ENCODE measurements at places on chromosomes 1 and 21. TPM values are rescaled to one million over a fixed set of nuclear protein-coding genes. Genes with fewer than 3 reads are reported as not detected.

Gene MROH9
- total RNA-seq = 0.16 TPM

Gene GBP6
- 0.16 TPM for total RNA-seq

Gene CCDC30
- 0.11 TPM for total RNA-seq

Gene SYT2
- total RNA-seq = not detected

DNA sequence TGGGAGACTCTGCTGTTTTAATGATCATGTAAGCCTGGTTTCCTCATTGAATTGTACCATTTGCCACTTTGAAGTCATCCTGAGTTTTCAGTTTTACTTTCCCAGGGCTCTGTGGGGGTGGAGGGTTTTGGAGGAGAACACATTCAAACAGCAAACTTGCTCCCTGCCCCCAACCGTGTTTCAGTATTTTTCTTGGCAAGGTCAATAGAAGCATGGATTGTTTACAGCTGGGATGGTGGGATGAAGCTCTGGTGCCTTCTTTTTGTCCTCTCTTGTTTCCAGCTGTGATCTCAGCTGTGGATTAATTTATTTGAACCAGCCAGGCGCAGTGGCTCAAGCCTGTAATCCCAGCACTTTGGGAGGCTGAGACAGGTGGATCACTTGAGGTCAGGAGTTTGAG lies 54.3 kb upstream of the SERBP1 start:
- peak; percentile 36 for DNase-seq

GRCh38 chr1:33354707-33355316 lies 33.9 kb upstream of the A3GALT2 start:
- DNase-seq = no peak

DNA sequence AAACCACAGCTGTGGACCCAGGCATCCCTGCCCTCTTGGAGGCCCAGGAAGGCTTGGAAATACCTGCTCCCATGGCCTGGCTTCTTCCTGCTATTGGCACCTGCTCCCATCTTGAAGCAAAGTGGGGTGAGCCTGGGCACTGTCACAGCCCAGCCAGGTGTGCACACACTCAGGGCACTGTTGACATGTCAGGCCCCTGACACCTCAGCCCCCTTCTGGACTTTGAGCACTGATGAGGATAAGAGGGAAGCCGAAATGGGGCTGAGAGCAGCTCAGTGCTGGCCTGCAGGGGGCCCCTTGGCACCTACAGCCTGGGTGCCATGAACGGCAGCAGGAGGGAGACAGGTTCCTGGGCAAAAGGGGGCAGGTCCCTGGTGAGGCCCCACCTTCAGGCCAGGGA lies 55.9 kb downstream of the DAB1 start:
- DNase-seq = no peak

DNA sequence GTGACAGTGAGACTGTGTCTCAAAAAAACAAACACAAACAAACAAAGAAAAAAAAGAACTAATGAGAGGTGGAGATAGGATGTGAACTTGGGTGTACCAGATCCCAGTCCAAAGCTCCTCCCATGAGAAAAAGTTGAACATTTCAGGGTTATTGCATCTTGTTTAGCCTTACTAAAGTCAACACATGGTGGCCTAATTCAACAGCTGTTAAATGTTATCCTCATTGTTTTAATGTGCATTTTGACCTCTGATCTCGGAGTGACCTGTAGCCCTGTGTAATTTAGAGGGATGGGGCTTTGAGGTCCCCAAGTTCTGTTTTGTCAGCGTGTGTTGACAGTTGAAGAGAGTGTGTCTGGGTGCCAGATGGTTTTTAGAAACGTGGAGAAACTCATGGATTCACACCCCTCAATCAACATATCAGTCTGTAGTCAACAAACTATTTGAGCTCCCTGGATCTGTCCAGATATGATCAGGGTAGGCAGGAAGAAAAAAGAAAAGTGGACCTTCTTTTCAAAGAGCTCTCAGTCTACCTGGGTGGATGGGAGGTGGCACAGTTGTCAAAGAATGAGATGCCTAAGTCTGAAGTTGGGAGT lies 34.7 kb downstream of the PTPRU start:
- peak; percentile 9 for DNase-seq

DNA sequence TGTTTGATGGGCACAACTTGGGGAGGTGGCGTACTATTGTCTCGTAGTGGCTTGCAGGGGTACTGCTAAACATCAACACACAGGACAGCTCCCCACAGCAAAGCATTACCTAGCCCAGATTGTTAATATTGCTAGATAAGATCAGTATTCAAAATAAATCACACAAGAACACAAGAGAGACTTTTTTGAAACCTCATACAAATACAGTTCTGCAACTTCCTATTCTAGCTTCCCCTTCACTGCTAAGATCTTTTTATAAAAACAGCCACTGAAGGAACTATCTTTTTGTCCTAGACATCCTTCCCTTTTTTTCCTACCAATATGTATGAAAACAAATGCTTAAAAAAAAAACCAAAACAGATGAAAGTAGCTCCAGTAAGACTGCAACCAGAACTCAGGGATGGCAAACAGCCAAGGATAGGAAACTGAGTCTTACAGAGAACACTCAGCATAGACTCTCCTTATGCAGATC lies 137.8 kb upstream of the KRTAP19-8 start:
- no peak for DNase-seq

DNA sequence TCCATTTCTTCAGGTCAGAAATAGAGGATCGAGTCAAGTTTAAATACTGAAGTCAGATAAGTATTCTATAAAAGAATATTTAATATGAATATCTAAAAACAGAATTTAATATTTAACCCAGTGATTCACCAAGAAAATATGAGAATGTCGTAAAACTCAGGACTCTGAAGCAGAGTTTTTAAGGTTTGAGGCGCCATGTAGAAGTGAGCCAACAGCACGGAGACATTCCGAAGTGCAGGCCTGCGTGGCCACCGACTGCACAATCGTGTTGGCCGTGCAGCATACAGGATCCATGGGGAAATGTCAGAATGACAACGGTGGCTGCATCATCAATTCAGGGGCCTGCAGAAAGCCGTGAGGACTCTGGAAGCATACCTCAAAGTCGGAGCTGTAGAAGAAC lies 23.4 kb downstream of the MRAP start:
- DNase-seq = no peak

DNA sequence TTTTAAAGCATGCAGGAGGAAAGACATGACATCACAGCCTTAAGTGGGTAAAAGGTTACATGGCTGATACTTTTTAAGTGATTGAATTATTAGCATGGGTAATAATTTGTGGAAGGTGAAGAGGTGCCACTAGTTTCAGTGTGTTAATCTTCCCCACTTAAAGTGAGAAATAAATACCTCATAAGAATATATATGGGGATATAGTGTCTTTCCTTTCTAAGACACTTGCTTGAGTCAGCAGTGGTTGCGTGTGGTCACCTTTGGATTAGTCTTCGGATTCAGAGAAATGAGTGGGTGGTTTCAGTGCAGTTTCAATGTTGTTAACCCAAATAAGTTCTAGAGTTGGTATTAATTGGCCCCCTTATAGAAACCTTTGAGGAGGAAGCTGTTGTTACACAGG lies 94.1 kb downstream of the ADGRL2 start:
- DNase-seq = no peak

- no peak for DNase-seq
Observed at GRCh38 chr1:237713916-237714315, 176.8 kb downstream of the ZP4 start.

DNA sequence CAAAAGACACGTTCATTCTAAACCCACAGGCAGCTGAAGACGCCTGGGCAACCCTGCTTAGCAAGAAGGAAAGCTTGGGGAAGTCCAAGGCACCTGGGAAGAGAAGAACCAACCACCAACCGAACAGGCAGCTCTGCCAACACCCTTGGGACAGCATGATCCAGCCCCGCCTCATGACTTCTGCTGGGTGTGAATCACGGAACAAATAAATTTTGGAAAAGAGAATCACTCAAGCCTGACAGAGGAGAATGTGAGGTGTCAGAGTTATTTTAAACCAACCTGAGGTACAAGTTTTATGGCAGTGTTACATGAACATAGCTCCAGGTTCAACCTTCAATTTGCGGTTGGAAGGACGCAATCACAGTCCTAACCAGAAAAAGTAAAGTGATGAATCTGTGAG lies 10.0 kb upstream of the PADI4 start:
- DNase-seq = no peak

- no peak for DNase-seq
Observed at GRCh38 chr1:204889681-204890383, 19.2 kb downstream of the NFASC start.

DNA sequence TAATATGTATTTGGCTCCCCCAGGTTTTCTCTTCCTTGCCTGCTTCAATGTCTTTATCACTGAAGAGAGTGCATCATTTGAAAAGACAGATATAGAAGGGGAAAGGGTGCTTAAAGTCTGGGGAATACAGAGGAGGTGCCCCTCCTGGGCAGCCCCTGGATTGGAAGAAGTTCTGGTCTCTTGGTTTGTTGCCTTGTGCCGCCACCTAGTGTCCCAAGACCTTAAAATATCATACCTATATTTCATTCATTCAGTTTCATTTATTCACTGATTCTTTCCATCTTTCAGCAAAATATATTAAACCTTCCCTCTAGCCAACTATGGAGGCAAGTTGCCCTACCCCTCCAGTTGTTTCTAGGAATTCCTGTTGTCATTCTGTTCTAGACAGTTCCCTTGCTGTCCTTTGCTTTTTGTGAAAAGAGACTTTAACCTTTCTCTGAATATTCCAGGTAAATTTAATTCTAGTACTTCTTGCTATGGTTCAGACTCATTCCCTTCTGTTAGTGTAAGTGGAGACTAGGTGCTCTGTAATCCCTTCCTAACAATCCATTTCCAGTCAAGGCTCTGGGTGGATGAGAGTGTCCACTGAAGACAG lies 56.1 kb downstream of the MEF2D start:
- peak; percentile 22 for DNase-seq

DNA sequence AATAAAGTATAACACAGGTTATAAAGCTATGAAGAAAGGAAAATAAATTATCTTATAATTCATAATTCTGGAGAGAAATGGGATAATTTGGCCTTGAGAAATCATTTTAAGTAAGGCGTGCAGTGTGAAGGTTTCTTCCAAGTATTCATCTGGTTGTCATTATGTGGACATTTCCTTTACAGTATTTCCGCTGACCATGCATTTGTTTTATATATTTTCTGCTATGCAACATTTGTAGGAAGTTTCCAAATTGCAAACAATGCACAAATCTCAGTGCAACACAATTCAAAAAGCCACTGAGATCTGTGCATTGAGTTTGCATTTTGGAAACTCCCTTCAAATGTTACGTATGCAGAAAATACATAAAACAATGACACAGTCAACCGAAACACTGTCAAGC lies 17.8 kb downstream of the ZNF670 start:
- no peak for DNase-seq

GRCh38 chr1:160724465-160725242 lies 13.0 kb upstream of the CD48 start:
- no peak for DNase-seq

- DNase-seq = no peak
Observed at GRCh38 chr1:201945863-201946223, 505 bp downstream of the LMOD1 start.

- no peak for DNase-seq
Observed at GRCh38 chr1:212752934-212753497, 38.6 kb downstream of the NSL1 start.

DNA sequence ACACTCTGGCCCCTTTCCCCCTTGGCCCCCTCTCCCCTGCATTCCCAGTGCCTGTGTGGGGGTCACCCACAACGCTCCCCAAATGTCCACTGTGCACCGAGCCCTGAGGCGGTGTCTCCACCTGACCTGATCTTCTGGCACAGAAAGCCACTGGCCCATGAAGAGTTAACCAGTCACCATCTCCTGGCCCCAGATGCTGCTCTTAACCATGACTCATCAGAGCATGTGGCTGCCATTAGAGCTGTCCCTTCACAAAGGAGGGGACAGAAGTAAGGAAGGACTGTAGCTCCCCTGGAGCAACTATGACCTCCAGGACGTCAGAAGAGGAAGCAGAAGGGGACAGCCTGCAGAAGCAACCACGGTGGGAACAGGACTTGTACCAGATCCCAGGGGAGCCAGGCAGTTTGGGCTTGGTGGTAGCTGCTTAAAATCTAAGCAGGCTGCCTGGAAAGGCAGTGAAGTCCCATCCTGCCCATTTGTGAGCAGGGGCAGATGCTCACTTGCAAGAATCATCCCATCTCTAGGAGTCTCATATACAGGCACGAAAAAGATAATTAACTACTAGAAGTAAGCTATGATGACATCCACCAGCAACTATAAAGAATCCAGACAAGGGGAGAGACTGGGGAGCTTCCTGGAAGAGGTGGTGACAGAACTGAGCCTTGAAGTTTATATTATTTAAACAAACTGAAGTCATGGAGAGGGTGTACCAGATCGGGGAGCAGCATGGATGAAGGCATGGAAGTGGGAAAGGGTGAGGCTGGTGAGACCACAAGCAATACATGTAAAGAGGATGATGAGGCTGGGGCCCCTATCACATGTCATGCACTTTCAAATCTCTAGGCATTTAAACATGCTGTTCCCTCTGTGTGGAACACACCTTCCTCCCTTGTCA lies 1.1 kb upstream of the TTC39A start:
- peak; percentile 79 for DNase-seq

DNA sequence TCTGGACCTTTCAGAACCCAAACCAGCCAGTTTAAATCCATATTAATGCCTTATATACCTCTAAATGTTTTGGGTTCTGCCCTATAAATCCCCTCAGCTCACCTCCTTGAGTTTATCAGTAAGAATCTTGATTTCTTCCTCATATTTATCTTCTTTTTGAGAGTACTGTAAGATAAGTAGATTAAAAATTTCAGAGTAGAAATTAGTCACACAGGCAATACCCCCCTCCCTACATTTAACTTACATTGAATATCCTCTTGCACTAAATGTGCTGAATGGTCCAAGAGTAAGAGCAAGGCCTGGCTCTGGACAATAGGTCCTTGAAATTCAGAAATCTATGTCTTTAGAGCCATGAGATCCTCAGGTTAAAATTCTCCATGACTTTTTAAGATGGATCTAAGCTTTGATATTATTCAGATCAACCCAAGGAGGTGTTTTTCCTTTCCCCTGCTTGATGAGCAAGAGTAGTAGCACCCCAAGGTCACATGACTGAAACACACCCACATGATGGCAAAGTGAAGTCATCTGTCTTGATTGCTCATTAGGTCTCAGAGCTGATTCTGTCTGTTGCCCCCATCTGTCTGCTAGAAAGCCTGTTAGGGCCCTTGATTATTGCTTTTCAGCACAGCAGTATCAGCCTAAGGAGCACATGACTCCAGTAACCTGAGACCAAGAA lies 15.8 kb upstream of the NUP210L start:
- no peak for DNase-seq

DNA sequence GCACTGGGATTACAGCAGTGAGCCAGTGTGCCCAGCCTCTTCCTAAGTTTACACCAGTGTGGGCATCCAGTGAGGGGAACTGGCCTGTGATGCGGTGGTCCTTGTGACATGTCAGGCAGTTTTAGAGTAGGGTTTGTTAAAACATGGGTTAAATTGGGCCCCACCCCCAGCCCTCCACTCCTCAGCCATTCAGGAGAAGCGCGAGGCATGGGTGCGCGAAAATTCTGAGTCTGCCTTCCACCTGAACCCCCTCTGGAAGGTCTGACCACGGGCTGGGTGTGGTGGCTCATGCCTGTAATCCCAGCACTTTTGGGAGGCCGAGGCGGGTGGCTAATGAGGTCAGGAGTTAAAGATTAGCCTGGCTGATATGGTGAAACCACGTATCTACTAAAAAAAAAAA lies 51.7 kb downstream of the SKI start:
- no peak for DNase-seq
